Activated gamma-delta T cell treated with anti-CD3 and anti-CD28 coated beads, Interleukin-2, amount 50 U/mL, for 16 hours (primary cell): ENCODE measurements at places on chromosomes 6 and 20.

- no peak for DNase-seq
Observed at GRCh38 chr6:97174471-97174870, 108.5 kb downstream of the MMS22L start.

DNA sequence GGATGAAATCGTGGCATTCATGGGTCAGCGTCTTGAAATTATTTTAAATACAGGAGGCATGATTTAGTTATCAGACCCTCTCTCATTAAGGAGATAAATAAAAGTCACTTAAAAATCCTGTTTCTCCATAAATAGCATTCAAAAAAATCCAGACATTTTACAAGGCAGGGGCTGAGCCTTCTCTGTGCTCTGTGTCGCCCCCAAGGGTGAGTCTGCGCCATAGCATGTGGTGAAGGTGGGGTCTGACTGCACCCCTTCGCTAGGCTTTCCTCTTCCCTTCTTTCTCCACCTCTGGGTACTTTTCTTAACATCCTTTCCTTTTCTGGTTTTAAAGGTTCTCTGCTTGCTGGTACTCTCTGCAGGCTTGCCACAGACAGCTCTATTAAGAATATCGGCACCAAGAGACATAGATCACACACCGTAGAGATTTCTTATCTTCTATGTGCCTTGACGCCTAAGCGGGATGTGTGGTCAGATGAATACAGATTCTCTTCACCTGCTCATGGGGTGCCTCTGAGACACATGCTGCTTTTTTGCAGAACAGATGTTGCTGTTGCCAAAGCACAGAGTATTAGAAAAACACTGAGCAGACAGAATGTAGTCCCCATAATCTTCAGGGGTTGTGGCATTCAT lies 20.1 kb upstream of the FAM209A start:
- DNase-seq: no peak

- no peak for DNase-seq
Observed at GRCh38 chr20:8389381-8390036, 257.4 kb downstream of the PLCB1 start.

DNA sequence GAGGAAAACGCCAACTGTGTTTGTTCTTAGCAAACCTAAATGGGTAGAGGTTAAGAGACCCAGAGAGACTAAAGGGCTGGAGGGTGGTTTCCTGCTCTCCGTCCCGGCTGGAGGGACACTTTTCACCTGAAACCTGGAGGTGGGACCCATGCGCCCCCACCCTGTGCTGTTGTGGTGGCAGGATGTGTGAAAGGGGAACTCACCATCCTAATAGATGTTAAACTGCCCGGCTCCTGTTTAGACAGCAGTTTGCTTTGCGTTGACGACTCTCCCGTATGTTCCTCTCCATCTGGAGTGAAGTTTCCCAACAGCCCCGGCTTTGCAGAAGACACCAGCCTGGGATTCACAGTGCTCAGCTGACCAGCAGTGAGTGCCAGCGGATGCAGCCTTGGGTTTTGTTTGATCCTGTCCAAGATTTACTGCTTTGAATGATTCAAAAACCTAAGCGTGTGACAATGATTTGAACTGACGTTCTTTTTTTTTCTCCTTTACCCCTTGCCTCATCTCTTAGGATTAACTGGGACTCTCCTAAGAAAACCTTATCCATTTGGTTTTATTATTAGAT lies 66.0 kb downstream of the CDH4 start:
- no peak for DNase-seq

GRCh38 chr6:38078671-38079070 lies 259.1 kb downstream of the ZFAND3 start:
- DNase-seq: no peak

- DNase-seq: no peak
Observed at GRCh38 chr6:133183691-133184090, 57.5 kb upstream of the EYA4 start.

DNA sequence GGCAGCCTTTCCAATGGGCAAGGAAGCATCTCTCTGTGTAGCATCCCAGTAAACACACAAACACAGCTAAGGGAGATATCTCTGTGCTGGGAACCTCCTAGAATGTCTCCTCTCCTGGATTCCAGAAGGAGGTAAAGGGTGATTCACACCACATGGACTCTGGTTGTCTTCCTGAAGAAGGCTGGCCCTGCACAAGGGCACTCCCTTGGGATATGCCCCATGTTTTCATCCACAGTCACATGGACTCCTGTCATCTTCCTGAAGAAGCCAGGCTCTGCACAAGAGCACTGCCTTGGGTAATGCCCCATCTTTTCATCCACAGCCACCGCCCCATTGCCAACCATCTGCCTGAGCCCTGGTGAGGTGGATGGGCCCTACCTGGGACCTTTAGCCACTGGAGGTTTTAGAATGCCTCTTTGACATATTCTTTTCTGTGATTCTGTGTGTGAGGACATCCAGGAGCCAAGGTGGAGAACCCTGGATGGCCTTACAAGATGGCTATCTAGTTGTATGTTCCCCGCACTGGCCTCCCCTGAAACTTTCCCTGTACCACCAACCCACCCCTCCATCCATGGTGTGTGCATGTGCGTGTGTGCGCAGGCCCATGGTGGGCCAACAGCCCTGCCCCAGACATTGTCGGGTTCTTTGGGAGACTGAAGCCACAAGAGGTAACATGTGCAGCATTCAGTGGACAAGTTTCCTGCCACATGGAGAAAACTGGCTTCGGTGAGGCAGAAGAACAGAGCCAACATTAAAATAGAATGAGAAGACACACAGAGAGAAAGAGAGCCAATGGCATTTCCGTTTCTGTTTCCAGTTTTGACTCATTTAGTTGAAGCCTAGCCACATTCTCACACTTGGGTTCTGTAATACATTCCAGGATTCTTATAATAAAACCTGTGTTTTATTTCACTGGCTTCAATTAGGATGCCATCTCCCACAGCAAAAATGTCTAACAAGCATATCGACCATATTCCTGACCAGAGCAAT lies 110.2 kb upstream of the CST7 start:
- no peak for DNase-seq

DNA sequence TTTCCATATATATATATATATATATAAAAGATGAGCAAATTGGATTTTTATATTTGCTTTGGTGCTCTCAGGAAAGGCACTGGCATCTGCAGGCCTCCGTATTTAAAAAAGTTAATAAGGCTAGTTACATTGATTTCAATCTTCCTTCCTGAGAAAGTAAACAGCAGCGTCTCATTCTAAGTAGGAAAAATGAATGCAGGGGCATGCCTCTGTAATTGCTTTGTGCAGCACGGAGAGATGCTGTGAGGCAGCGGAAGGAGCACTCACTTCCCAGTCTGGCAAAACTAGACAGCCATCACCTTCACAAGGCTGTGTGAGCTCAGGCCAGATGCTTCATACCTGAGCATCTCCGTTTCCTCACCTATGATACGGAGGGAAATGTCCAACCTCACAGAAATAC lies 303.7 kb downstream of the PTPRT start:
- no peak for DNase-seq

GRCh38 chr20:4089756-4090487 lies 74.6 kb upstream of the RNF24 start:
- no peak for DNase-seq

DNA sequence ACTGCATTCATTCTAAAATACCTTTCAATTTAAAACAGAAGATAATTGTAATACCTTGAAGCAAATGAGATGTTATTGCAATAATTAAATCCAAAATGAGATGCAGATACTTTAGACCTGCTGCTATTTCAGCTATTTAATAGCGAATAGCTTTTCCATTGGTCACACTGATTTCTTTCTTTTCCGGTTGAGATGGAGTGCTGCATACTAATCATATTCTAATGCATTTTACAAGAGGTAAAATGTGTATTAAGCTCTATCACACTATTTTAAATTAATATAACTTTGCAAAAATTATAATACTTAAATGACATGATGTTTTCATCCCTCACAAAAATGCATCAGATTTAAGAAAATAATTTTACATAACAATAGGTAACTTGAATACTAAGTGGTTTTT lies 74.0 kb downstream of the ADGRB3 start:
- no peak for DNase-seq

DNA sequence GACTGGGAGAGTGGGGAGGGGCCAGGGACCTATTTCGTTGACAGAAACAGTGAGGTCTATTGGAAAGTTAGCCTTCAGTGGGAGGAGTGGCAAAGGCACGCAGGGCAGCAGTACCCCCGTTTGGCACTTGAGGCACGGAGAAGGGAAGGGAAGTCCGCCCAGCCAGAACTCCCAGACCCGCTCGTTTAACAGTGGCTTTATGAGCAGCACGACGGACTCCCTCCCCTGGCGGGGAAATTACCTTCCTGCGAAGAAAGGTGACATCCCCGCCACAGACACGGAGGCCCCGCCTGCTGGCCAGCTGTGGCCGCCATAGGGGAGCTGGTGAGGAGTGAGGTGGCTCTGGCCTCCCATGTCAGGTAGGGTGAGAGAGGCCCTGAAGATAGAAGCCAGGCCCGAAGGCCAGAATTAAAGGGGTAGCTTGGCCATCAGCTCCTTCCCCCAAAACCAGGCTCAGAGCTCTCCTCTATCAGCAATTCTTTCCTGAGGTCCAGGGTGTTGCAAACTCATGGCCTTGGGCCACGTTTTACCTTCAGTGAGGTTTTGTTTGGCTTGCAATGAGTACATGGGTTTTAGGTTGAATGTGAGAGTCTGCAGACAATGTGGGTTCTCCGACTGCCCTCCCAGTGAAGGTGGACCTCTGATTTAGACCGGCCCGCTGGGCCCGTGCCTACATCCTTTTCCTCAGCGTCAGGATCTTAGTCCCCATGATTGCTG lies 123.7 kb downstream of the MRPL14 start:
- DNase-seq: no peak

GRCh38 chr6:163356324-163356723 lies 58.2 kb upstream of the QKI start:
- DNase-seq: no peak

DNA sequence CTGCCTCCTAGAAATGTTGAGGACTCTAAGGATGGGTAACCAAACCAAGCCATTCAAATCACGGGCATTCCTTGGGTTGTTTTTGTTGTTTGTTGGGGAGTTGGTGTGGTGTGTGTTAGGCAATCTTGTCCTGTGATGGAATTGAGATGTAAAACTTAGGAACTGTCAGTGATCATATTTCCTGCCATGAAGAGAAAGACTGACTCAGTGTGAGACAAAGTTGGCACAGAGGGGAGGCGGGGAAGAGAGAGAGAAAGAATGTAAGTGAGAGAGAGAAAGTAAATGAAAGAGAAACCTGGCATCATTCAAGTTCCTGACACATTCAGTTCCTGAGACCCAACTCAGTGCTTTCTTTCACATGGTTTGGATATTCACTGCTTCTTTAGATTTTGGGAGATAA lies 21.6 kb upstream of the FBXO30 start:
- DNase-seq: no peak

DNA sequence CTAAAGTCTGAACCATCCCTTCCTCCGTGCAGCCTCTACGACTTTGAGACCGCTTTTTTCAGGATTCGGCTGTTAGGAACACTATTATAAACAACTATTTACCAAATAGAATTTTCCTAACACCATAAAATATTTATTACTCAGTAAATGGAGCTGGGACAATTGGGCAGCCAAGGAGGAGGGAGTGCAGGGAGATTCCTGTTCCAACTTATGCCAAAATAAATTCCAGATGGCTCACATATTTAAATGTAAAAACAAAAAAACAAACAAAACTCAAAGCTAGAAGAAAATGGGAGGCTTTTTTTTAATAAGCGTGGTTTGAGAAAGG lies 48.1 kb downstream of the TCP11 start:
- DNase-seq: no peak

DNA sequence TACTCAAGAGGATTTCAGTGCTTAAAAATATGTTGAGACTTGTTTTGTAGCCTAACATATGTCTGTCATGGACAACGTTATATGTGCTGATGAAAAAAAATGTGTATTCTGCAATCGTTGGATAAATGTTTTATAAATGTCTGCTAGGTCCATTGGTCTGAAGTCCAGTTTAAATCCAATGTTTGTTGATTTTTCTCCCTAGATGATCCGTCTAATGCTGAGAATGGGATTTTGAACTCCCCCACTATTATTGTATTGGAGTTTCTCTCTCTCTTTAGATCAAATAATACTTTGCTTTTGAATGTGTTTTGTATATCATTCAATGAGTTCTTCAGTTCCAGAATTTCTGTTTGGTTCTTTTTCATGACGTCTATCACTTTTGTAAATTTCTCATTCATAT lies 44.9 kb downstream of the CYB5R4 start:
- DNase-seq: no peak

DNA sequence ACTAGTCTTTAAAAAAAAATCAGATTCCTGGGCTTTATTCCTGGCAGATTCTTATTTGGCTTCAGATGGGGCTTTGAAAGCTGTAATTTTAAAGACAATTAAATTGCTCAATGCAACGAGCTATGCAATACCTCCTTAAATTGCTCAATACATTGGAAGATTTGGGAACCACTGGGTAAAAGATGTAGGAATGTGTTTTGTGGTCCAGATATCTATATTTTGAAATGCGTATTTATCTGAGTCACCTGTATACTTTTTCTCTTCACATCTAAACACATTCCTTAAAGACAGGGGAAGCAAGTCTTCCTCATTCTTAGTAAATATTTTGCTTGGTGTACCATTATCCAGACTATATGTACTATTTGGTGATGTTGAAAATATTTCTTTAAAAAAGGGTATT lies 29.6 kb upstream of the MAP7 start:
- no peak for DNase-seq

DNA sequence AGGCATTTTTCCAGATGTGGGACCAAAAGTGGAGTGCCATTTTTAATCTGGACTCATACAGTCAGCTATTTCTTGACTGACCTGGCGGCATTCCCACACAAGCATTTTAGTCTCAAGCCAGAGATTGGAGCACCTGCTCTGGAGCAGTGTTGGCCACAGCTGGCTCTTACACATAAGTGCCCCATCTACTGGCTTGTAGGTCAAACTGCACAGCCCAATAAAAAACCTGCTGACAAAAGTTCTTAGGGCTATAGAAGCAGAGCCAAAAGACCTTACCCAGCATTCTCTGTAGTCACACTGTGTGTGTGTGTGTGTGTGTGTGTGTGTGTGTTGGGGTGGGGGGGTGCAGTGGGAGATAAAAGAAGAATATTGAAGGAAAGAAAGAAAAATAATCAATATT lies 38.6 kb upstream of the SENP6 start:
- no peak for DNase-seq

DNA sequence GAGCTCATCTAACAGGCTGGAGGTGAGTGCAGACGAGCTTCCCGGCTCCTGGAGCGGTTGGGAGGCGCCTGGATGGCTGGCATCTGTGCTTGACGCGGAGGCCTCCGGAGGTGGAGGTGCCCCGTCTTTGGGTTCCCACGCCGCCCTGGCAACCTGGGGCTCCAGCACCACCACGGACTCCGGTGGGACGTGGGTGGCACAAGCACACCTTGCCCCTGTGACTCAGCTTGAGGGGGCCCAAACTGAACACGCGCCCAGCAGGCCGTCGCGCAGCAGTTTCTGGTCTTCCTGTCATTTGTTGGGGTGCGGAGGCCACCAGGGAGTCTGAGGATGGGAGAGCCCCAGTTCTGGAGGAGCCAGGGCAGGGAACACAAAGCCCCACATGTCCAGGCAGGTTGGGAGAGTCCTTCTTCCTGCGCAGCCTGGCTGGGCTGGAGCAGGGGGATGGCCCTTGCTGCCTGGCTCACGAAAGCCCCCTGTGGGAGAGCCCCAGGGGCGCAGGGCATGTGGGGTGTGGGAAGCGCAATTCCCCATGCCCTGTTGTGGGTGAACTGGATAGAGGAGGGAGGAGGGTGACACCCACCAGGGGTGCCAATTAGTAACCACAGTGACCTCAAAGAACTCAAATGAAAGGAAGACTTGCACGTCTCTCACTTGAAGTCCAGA lies 1378.6 kb upstream of the DEFB115 start:
- DNase-seq: no peak

- no peak for DNase-seq
Observed at GRCh38 chr6:52371656-52372191, 9.8 kb downstream of the PAQR8 start.
